ENCODE measurements at places on chromosomes 2 and 18. TPM values are rescaled to one million over a fixed set of nuclear protein-coding genes. Genes with fewer than 3 reads are reported as not detected.

DNA sequence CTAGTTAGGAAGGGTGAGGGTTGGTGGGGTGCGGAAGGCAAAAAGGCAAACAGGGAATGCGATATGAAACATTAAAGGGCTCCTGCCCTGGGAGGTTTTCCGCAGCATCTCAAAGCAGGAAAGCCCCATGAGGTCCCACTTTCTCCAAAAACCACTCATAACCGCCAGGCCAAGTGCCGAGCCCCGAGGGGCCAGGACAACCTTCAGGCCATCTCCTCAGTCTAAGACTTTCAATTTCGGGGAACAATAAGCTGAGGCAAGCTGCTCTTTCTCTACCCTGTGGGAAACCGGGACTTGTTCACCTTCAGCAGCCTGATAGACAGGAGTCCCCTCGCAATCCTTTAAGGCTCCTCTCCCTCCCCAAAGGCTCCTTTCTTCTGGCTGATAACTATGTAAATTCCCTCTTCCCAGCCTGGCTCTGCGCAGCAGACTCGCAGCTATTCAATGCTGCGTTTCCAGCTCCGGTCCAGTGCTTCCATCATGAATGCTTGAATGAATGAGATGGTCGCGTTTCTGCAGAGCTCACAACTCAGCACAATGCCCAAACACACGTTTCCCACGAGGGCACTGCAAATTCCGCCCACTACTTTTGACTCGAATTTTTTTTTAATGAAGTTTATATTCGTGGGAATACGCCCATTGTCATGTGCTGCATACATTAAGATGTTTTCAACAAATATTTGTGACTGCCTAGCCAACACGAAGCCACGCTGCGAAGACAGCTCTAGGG lies 1.4 kb downstream of the LAMA1 start:
- peaks cover 27% of the 10 kb centered on the region for H3K27me3 ChIP-seq
- H3K27ac ChIP-seq, result no peak overlapping the region
- no peaks in the 10 kb centered on the region for H3K4me1 ChIP-seq
- DNase-seq, result no peak
- H3K4me3 ChIP-seq, result no peak overlapping the region

The CXCR1 gene
- 0.12 TPM for total RNA-seq

- H3K27ac ChIP-seq, result no peak overlapping the region
- no peak overlapping the region for H3K4me3 ChIP-seq
- H3K27me3 ChIP-seq, result no peaks in the 10 kb centered on the region
- DNase-seq, result no peak
- no peaks in the 10 kb centered on the region for H3K4me1 ChIP-seq
Measured at GRCh38 chr2:187379869-187380268, 68.2 kb downstream of the CALCRL start.

The FABP1 gene
- total RNA-seq, result 0.49 TPM

DNA sequence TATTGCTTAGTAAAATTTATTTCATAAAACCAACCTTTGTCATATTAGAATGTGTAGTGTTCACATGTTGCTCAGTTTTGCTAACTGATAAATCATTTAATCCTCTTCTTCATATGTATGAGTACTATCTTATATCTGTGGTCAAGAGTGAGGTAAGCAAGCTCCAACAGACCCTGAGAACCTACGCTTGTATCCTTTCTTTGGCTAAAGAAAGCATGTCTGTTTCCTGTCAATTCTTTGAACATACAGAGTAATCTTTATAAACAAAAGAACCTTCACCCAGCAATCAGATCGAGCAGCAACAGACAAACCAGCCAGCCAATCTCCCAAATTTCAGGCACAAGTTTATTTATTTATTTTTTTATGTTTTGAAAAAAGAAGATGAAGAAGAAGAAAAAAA lies 6.4 kb downstream of the ADCYAP1 start:
- peaks cover 43% of the 10 kb centered on the region for H3K27me3 ChIP-seq
